AG09309 (cell line): ENCODE measurements at places on chromosomes 1 and 21.

DNA sequence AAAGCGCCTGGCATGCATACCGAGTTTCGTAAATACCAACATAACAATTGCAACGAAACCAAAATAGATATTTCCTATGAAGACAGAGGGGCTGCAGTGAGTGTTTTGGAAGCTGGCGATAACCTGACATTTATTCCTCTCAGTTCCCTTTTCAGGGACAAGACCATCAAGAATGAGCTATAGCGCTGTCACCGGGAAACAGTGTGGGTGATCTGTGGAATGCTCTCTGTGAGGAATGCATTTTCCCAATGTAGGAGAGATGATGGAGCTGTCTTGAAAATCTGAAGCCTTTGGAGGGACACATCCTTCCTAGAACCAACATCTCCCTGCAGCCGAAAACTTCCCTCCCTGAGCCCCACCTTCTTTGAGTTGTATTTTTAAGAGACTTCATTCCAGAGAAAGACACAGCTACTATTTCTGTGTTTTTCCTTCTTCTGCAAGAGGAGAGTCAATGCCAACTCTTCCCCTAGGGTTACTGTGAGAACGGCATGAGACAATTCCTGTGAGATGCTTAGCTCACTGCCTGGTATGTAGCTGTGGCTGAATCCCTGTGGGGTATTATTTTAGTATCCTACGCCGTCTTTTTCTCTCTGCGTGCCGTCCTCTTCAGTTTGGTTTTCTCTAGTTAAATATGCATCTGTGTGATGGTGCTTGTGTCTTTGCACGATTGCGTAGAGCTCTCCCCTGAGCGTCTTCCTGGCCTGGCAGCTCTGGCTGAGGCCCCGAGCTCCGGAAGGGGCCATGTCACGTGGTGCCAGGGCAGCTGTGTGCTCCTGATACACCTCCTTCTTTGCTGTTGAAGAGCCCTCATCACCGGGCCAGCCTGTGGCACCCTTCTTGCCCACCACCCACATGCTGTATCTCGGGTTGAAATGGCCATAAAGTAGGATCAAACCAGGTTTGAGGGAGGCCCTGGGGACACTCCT is 45.2 kb downstream of the AJAP1 start:
- DNase-seq, result no peak

- DNase-seq, result no peak
These were observed 355.4 kb downstream of the BRINP2 start for GRCh38 chr1:177526201-177526600.

GRCh38 chr1:90434460-90434859 is 282.6 kb downstream of the BARHL2 start:
- DNase-seq, result no peak

- no peak for DNase-seq
These were observed 631 bp upstream of the KRTAP10-9 start for GRCh38 chr21:44626262-44626661.

DNA sequence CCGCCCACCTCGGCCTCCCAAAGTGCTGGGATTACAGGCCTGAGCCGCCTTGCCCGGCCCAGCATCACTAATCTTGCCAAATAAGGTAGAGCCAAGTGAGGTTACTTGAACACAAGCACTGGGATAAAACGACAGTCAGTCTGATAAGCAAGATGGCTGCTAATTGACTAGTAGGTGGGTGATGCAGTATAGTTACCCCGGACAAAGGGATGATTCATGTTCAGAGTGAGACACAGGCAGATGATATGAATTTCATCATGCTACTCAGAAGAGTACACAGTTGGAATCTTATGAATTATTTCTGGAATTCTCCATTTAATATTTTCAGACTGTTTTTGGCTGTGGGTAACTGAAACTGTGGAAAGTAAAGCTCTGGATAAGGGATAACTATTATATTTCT is 178.4 kb downstream of the USP25 start:
- DNase-seq, result no peak

DNA sequence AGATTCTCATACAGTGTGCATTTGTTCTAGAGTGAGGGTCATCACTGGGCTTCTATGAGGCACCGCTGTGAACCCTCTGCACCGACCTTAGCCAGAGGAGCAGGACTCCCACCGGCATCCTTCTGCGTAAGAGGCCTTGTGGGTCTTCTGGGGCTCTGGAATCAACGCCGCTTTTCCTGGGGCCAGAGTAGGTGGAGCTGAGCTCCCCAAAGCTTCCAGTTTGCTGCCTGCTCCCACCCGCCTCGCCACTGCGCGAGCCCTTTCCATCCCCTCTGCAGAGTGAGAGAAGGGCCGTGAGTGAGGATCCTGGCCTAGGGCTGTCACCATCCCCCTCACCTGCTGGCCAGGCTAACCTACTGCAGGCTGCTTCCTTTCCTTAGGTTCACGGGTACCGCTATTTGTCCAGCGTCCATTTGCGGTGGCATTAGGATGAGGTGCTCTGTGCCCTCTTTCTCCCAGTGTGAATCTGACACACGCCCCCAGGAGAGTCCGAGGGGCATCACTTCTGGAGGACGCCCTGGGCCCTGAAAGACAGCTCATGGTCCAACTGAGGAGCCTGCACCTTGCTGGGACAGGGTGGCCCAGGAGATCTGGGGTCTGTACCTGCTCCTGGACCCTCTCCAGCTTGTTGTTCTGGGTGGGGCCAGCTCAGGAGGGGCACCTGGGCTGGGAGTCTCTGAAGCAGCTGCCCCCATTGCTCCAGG is 36.2 kb downstream of the UMODL1 start:
- no peak for DNase-seq

DNA sequence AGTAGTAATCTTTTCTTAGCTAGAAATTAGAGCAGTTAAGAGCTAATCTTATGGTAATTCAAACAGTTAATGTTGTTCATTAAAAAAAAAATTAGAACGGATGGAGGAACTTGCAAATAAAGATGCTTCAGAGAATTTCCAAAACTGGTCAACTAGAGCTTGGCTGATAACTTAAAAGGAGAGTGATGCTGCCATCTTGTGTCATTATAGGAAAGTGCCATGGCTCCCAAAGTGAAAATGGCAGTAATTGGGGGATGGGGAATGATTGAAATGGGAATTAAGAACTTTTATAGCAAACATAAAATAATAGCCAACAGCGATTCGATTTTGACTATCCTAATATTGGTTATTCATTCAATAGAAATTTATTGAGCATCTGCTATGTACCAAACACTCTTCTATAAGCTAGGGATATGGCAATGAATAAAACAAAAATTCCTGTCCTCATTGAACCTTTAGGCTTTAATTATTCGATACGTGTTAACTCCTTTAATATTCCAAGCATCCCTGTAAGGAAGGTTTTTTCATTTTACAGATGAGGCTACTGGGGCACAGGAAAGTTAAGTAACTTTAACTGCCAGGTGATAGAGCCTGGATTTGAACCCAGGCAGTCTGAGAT is 5.7 kb upstream of the PLPP3 start:
- DNase-seq, result no peak

DNA sequence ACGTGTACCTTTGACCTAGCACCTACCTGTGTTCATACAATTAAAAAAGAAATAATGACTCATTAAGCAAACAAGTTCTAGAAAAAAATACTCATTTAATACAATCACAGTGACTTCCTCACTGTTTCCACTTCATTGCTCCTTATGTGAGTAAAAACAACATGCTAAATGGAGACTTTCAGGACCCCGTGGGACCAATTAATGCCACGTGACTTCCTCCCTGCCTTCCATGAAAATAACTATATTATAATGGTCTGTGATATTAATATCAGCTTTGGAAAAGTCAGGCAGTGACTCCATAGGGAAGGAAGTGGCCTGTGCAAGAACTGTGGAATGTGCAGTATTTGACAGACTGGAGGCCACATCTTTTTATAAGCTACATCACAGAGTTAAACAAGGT is 337.8 kb downstream of the HLX start:
- DNase-seq, result no peak

DNA sequence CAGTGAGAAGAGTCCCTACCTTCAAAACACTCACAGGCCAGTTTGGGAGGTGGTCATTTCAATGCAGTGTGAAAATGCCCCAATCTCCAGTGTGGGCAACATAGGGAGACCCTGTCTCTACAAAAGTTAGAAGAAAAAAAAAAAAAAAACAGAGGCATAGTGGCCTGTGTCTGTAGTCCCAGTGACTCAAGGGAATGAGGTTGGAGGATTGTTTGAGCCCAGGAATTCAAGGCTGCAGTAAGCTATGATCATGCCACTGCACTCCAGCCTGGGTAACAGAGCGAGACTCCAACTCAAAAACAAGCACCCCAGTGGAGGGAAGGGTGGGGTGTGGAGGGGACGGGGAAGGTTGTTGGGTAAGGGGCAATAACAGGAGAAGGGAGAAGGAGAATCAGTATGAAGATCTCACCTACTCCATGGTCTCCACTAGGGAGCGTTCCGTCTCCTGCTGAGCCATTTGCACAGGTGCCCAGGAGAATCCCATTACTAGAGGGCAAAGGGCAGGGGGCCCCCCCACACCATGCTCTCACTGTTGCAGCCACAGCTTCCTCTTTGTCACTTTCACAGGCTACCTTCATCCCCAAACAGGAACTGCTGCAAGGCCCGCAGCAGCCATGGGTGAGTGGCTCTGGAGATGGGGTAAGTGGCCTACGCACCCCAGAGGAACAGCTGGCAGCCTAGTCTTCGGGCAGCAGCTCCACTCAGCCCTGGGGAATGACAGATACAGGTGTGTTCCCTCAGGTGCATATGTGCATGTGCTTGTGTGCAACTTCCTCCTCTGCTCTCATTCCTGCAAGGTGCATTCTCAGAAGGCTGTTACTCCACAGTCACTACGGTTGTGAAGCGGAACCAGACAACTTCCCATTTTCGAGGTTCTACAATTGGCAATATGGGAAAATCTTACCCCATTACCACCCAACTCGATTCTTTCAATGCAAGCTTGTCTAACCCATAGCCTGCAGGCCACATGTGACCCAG is 87.9 kb upstream of the LYST start:
- no peak for DNase-seq

DNA sequence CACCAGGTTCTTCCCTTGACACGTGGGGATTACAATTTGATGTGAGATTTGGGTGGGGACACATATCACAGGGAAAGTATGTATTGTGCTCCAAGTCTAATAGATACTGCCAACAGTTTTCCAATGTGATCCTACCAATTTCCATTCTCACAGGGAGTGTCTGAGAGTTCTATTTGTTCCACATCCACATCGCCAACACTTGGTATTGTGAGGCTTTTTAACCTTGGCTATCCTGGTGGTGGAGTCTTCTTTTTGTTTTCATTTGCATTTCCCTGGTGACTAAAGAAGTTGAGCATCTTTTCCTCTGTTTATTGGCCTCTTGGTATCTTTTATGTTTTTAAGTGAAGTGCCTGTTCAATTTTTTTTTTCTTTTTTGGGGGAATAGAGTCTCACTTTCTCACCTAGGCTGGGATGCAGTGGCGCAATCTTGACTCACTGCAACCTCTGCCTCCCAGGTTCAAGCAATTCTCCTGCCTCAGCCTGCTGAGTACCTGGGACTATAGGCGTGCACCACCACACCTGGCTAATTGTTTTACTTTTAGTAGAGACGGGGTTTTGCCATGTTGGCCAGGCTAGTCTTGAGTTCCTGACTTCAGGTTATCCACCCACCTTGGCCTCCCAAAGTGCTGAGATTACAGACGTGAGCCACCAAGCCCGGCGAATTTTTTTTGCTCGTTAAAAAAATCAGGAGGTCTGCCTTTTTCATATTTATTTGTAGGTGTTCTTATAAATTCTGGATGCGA is 15.9 kb upstream of the PADI1 start:
- DNase-seq, result no peak

- no peak for DNase-seq
These were observed 24.8 kb downstream of the GRIK3 start for GRCh38 chr1:37009521-37009920.

DNA sequence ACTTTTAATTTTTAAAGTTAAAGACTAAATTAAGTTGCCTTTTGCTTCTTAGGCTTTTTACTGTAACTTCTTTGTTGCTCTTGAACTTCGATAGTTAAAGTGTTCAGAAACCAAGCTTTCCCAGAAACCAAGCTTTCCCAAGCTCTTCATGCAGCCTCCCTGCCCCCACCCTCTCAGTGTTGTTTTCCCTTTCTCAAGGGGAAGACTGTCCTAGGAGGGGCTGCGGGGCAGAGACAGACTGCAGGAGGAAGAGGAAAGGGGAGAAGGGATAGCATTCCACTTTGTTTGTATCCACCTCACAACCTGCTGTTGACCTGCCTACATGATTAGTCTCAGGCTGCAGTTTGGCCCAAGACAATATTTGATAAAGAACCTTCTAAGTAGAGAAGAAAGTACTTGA is 39.0 kb upstream of the DIPK1A start:
- no peak for DNase-seq

GRCh38 chr1:169867012-169867675 is 26.6 kb downstream of the SCYL3 start:
- no peak for DNase-seq

GRCh38 chr1:218330043-218330623 is 15.0 kb upstream of the TGFB2 start:
- DNase-seq, result no peak

GRCh38 chr1:234751678-234752077 is 141.7 kb upstream of the IRF2BP2 start:
- no peak for DNase-seq

- no peak for DNase-seq
These were observed 99.2 kb downstream of the TPR start for GRCh38 chr1:186275822-186276221.

DNA sequence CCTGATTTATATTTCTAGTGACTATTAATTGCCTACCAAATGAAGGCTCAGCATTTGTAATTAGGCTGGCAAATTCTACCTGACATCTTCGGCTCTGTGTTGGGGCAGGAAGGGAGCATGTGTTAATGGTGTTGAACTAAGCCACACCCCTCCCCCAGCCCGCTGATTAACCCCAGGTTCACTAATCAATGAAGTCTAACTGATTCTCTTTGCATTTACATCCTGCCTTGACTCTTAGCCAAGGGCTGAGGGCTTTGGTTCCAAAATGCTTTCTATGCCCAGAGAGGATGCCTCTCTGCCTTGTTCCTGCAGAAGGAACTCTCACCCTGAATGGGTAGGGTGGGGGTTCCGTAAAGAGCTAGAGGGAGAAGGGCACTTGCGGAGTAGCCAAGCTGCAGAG is 393.1 kb downstream of the CAMTA1 start:
- no peak for DNase-seq

DNA sequence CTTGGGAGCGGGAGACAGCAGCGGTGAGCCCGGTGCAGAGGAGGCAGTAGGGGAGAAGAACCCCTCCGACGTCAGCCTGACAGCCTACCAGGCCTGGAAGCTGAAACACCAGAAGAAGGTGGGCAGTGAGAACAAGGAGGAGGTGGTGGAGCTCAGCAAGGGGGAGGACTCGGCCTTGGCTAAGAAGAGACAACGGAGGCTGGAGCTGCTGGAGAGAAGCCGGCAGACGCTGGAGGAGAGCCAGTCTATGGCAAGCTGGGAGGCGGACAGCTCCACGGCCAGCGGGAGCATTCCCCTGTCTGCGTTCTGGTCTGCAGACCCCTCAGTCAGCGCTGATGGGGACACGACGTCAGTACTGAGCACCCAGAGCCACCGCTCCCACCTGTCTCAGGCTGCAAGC is 32.9 kb downstream of the STYXL2 start:
- no peak for DNase-seq
